ENCODE measurements at places on chromosomes 3 and 15. TPM values are rescaled to one million over a fixed set of nuclear protein-coding genes. Genes with fewer than 3 reads are reported as not detected.

GRCh38 chr15:63277038-63277892 is at the start of gene APH1B:
Gene APH1B, plus strand, starts transcription at chr15:63277605. Its CDS starts 19 bp downstream, at chr15:63277624.
- DNase-seq: peak; percentile 76

- DNase-seq: no peak
These were observed 10.1 kb downstream of the COL8A1 start for GRCh38 chr3:99648516-99648915.

The LDHAL6B gene
- not detected for total RNA-seq

The PSTPIP1 gene
- total RNA-seq: 169 TPM

DNA sequence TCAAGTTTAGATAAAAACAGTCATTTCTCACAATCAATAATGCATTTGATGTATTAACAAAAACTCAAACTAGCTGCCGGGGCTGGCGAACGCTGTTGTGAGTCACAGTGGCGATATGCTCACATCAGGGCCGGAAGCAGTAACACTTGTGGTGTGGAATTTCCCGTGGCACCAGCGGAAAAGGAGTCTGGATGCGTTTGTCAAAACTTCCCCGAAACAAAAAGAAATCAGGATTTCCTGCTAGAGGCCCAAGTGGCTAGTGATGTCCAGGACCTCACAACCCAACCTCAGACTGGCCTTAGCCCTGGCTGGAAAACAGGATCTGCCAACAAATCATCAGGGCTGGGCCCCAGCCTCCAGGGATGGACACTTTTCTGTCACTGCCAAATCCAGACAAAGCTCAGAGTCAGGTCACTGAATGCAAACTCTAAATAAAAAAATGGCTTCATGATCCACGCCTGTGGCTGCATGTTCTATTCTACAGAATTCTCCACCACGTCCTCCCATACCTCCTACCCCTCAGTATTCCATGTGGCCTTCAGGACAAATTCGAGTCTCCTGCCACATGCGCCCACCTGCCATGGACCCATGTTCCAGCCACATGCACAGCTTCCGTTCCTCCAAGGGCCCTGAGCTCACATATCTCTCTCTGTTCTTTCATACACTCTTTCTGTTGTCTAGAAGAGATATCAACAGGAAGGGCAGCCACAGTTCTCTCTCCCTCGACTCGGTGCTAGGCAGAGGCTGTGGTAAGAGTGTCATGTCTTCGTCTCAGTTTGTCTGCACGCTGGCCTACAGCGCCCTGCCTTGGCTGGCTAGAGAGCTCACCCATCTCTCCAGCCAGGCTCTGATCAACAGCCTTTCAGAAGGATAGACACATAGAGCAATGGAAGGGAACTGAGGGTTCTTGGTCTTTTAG is 35.4 kb downstream of the EHD4 start:
- DNase-seq: peak; percentile 93

The GOLGA8S gene
- total RNA-seq: not detected

The GAP43 gene
- not detected for total RNA-seq

- DNase-seq: peak; percentile 26
These were observed at the start of gene SCG3 for GRCh38 chr15:51681303-51681963. Gene SCG3, plus strand, starts transcription at chr15:51681503. Its CDS starts 253 bp downstream, at chr15:51681756.

The CPNE9 gene
- total RNA-seq: not detected

DNA sequence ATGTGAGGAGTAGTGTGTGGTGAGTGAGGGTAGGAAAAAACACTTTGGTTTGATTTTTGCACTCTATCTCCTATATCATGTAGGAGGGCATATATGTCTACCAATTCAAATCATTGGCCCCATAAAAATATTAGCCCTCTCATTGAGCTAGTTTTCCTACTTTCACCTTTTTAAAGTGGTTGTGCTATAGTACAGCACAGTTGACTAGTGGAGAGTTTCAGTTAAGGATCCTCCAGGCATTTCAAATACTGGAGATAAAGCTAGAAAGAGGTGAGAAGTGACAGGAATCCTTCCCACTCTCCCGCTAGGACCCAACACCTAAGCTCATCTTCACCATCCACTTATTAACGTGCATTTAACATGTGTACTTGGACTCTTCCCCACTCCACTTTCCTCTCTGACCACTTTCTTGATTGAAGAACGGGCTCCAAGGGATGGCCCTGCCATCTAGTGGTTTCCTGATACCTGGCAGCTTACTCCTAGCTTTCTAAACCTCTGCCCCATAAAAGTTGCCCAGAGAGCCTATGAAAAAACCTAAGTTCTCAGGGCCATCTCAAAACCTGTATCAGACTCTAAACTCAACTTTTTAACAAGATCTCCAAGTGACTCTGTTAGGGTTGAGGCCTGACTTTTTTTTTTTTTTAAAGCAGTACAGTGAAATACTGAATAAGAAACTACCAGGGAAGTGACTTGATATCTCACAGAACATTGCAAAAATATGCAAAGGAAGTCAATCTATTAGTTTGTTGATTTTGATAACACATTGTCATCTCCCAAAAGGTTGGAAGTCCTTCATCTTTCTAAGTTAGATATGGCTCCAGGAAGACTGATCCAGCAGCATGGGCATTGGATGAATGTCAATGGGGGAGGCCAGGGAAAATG is 17.9 kb downstream of the IL12A start:
- no peak for DNase-seq

The MINAR1 gene
- total RNA-seq: 0.42 TPM

The ZNF662 gene
- total RNA-seq: 1.3 TPM

GRCh38 chr3:160098261-160098908 is 109.8 kb downstream of the IL12A start:
- no peak for DNase-seq

The GPR149 gene
- total RNA-seq: not detected

GRCh38 chr3:135199137-135199536 is 404.1 kb downstream of the EPHB1 start:
- DNase-seq: no peak

- no peak for DNase-seq
These were observed 67.4 kb downstream of the USP13 start for GRCh38 chr3:179720196-179720595.

DNA sequence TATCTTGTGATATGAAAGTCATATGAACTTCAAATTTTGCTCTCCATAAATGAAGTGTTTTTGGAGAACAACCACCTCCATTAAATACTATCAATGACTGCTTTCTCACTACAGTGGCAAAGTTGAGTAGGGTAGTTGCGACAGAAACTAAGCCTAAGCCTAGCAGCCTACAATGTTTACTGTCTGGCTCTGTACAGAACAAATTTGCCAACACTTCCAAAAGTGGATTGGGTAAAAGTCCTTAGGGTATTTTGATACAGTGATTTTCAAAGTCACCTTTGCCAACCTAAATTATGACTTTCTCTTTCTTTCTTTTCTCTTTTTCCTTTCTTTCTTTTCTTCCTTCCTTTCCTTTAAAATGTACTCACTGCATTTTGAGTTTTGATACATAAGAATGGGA is 142.6 kb downstream of the PLCL2 start:
- DNase-seq: no peak

GRCh38 chr3:172751175-172751704 is 714 bp downstream of the ECT2 start:
- peak; percentile 29 for DNase-seq

The CX3CR1 gene
- total RNA-seq: 1.0 TPM

The TP63 gene
- 0.89 TPM for total RNA-seq

- DNase-seq: no peak
These were observed 38.6 kb downstream of the EPHA3 start for GRCh38 chr3:89145995-89146394.

GRCh38 chr15:26177816-26178215 is 314.7 kb upstream of the ATP10A start:
- DNase-seq: no peak

- no peak for DNase-seq
These were observed 122.2 kb upstream of the DCBLD2 start for GRCh38 chr3:99023590-99024192.

Data from CD4-positive, CD25-positive, alpha-beta regulatory T cell (primary cell).